Stimulated activated CD4-positive, alpha-beta T cell treated with anti-CD3 and anti-CD28 coated beads, TNF-alpha, amount 100 ng/mL, for 4 hours (primary cell): ENCODE measurements at places on chromosomes 11 and 22.

DNA sequence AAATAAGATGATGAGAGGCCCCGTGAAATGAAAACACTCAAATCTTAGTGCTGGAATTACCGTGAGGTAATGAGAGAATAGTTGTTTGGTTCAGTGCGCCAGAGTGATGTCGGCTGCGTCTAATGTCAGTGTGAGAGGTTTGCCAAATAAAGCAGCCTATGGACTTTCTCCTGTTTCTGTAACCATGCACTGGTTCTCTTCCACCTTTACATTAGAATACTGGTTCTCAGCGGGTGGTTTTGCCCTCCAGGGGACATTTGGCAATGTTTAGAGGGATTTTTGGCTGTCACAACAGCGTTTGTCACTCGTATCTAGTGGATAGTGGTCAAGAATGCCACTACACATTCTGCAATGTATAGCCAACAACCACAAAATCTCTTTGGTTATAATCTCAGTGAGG, 1.1 kb downstream of the OOSP4B start:
- no peak for DNase-seq

DNA sequence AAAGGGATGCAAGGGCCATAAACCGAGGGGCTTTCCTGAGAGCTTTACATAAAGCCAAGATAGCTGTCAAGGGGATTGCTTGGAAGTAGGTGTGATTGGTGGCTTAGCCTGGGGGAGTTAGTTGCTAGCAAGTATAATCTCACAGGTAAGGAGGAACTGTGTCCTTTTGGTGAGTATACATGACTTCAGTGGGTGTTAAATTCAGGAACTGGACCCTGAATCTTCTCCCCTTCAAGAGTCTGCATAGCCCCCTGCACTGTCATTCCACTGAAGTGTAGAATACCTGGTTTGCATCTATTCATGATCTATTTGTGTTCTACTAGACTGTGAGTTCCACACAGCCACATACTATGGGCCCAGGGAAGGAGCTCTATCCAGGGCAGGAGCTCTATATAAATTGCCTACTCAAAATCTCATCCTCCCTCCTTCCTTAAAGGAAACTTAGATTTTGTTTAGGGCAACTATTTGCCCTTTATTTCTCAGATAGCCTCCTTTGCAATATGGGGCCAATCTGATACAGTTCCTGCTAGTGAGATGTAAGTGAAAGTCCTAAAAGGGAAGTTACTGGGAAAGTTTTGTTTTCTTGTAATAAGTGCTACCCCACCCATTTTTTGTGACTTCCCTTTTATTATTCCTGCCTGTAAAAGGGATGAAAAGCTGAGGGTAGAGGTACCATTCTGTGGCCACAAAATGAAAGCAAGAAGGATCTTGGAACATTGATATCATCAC, 120.5 kb downstream of the PGR start:
- no peak for DNase-seq

- DNase-seq = no peak
Observed at GRCh38 chr11:35404388-35404775, 15.0 kb downstream of the SLC1A2 start.

GRCh38 chr22:32723643-32724042, 77.9 kb upstream of the TIMP3 start:
- DNase-seq = peak; percentile 17

- no peak for DNase-seq
Observed at GRCh38 chr22:23401111-23401909, 178.8 kb downstream of the IGLL1 start.

- no peak for DNase-seq
Observed at GRCh38 chr11:114318361-114318760, 22.2 kb downstream of the NNMT start.

DNA sequence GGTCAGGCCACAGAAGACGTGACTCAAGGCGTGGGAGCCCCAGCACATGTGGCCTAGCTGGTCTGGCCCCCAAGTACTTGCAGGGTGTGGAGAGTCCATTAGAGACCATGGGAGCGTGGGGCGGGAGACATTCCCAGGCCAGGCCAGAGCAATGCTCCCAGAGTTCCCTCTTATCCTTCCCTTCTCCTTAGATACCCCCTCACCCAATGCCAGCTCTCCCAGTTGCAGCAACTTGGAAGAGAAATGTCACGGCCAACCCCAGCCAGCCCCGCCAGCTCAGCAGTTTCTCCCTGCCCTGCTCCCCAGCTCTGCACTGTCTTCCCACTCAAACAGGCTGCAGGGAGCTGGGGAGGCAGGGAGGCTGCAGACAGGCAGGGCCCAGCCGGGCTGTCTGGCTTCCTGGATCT, 65.4 kb upstream of the TSPAN18 start:
- DNase-seq = no peak

- no peak for DNase-seq
Observed at GRCh38 chr11:122305426-122306320, 189.7 kb upstream of the BLID start.
